ENCODE measurements at places on chromosomes 2 and 18.
A peak's percentile ranks its signal among the peaks of the same experiment; 100 is the strongest.

DNA sequence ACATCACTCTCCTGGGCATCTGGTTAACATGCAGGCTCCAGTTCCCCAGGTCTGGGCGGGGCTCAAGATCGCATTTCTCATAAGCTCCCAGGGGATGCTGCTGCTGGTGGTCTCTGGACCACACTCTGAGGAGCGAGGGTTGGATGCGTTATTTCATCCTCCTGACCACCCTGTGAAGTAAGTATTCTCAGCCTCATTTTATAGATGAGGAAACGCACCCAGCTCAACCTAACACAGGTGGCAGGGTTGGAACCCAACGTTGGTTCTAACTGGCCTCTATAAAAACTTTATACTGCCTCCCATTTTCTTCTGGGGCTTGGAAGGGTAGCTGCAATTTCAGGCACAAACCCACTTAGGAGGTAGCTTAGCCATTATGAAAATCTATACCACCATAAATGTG is 120.5 kb downstream of the FAM210A start:
- DNase-seq = no peak

DNA sequence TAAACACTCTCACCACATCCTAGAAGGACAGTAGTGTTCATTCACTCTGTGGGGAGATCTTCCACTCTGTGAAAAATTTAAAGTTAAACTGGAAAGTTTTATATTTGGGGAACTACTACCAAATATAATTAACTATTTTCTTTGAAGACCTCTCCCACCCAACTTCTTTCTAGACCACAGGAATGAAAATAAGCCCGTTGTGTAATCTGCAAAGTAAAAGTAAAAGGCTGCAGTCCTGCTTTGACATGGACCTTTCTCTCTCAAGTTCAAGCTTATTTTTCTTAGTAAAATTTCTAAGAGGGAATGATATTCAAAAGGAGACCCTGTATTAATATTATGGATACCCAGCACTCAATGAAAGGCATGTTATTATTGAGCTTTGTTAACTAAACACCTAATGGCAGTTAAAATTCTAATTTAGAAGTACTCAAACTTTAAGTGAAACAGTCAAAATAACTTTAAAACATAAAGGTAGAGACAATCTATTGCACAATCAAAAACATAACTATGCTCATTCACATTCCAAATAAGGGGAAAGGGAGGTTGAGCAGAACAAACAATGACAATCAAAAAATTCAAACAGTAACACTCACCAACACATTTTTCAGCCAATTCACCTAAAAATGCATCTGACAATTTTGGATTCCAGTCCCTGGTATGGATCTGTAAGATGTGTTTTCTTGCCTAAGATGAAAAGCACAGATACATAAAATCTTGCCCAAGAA is 98.5 kb downstream of the ATAD2B start:
- DNase-seq = no peak

- no peak for DNase-seq
Observed at GRCh38 chr2:9271691-9272090, 65.1 kb downstream of the ASAP2 start.

GRCh38 chr2:105328281-105329196 is 996 bp downstream of the TGFBRAP1 start:
- DNase-seq = no peak

DNA sequence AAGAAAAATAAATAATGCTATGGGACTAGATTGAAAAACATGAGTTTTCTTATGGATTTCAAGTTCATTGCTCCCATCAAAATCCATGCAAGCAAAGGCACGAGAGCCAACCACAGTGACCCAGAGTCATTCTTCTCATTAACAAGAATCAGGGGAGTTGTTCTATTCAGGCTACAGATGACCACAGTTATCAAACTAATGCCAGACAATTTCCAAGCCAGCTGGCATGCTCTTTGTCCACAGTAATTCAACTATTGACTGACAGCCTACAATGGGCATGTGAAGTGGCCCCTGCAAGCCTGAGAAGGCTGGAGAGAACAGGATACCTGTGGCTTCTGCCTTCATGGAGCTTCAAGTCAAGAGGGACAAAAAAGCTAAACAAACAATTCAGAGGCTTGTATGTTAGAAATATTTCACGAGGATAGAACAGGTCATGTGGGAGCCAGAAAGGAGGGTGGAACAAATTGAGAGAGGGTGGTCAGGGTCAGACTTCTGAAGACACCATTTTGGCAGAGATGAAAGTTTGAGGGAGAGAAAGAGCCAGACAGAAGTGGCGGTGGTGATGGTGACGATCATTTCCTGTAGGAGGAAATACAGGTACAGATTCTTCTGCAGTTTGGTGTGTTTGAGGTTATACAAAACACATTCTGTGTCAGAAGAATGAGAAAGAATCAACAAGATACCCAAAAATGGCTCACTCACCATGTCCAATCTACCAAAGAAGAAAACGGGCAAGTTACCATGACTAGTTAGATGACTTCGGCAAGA is 732.4 kb downstream of the RNF144A start:
- DNase-seq = no peak

DNA sequence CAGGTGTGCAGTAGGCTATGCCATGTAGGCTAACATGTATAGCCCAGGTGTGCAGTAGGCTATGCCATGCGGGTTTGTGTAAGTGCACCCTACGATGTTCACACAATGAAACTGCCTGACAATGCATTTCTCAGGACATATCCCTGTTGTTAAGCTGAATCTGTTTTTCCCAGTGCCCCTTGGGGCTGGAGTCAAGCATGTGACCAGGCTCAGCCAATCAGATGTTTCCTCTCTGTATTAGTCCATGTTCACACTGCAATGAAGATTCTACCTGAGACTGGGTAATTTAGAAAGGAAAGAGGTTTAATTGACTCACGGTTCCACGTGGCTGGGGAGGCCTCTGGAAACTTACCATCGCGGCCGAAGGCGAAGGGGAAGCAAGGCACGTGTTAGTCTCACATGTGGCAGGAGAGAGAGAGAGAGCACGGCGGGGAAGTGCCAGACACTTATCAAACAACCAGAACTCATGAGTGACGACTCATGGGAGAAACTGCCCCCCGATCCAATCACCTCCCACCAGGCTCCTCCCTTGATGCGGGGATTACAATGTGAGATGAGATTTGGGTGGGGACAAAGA is 24.2 kb downstream of the ITM2C start:
- DNase-seq = no peak

GRCh38 chr2:167783261-167784083 is 463.9 kb downstream of the STK39 start:
- DNase-seq = no peak

DNA sequence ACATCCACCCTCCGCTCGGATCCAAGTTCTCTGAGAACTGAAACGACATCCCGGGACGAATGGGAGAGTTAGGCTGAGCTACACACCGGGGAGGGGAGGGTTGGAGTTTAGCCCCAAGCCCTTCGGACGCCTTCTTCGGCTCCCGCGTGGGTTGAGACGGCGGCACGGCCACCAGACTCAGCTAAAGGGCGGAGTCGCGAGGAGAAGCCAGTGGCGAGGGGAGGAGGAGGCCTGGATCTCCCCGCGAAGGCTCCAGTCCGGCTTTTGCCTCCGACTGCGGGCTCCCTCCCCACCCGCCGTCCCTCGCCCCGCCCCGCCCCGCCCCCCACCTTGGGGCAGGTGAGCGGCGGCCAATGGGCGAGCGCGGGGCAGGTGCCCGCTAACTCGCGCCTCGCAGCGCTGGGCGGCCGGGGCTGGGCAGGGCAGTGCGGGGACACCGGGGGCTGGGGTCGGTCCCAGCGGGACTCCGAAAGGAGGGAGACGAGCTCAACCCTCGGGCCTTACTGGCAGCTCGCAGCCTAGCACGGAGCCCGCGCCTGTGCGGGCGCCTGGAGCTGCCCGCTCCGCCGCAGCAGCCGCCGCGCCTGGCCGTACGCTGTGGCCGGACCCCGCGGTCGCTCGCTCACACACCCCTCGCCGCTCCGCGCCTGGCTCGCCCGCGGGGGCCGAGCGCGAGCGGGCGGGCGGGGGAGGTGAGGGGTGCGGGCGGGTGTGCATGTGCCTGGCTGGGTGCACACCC is at the start of gene EMX1:
Gene EMX1, plus strand, starts transcription at position 382 of the 739 bp plus-strand sequence. Its CDS starts 334 bp downstream, at position 716.
- DNase-seq = no peak

DNA sequence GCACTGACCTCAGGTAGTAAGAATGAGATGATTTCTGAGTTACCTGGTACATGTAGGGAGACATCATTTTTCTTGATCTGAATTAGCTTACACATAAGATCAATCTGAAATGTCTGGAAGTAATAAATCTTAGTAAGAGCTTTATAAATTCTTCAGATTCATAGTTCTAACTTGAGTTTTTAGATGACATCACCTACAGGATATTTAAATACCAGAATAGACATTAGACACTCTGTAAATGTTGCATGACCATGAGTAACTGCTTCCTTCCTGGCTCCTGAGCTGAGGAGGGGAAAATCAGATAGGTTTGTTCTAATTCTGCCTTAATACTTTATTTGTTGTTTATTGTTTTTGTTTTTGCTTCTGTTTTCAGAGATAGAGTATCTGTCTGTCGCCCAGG is 181.8 kb downstream of the PHLPP1 start:
- no peak for DNase-seq

DNA sequence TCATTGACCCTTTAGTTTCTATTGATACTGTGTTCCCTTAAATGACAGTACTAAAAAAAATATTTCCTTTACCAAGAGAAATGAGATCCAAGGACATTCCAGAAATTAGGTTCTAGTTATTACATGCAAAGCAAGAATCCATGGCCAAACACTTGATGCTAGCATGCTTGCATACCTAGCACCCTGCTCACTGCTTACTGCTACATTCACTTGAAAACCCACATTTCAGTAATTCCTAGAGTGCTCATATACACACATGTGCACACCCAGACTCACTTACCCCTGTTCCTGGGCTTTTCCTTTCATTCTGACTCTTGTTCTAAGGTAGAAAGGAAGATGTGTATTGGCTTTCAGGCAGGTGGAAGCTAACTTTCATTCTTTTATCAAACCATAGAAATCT is 395.9 kb downstream of the THSD7B start:
- DNase-seq = no peak

GRCh38 chr18:30245766-30246455 is 796.6 kb downstream of the DSC3 start:
- DNase-seq = no peak

DNA sequence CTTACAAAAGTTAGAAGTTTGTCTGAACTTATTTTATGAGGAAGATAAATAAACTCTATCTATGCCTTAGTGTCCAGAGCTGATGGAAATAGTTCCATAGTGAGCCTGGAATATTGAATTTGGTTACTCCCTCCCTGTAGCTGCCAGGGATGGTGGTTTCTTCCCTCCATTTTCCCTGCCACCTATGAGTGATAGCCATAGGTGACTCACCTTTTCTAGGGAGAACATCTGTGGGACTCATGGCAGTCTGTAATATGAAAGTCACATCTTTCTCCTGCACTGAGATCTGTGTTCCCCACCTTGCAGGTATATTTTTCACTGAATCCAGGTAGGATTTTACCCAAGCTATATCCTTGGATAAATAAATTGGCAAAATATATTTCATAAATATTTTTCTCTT is 148.8 kb downstream of the TPGS2 start:
- no peak for DNase-seq

DNA sequence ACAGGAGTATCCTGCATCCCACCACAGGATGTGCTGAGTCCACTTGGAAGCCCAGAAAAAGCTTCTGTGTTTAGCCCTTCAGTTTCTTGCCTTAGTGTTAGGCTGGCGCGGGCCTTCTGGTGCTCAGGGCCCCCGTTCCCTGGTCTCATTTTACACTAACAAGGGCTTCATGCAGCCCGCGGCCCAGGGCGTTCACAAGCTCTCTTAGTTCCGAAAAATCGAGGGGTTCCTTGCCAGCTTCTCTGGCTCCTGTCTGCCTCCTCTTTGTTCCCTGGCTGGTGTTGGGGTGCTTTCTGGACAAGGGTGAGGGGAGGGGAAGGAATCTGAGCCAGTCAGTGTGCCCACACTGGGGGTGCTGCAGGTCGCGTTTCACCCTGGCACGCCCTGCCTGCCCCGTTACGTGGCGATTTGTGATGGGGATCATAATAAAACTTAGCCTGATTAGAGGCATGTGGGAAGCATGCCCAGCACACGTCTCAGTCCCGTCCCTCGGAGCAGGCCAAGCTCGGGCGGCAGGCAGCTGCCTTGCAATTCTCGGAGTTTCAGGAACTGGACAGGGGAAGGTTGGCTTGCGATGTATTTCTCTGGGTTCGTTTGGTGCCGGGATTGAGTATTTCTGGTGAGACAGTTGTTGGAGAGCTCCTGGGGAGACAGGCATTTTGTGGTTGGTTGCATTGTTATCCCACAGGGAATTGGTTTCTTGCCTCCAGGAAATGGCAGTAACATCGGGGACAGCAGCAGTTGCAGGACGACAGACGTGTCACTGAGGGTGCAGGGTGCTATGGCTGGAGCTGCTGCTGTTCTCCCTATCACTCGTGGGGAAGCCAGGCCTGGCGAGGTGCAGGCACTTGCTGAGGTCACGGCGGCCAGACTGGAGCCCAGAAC is 22.9 kb downstream of the SH3BP4 start:
- DNase-seq = no peak

GRCh38 chr18:31185186-31185950 is 22.7 kb upstream of the DSC1 start:
- no peak for DNase-seq

- DNase-seq = peak; percentile 35
Observed at GRCh38 chr2:163132850-163133249, 294.3 kb upstream of the KCNH7 start.

- DNase-seq = no peak
Observed at GRCh38 chr2:19659024-19659792, 242.6 kb downstream of the TTC32 start.

DNA sequence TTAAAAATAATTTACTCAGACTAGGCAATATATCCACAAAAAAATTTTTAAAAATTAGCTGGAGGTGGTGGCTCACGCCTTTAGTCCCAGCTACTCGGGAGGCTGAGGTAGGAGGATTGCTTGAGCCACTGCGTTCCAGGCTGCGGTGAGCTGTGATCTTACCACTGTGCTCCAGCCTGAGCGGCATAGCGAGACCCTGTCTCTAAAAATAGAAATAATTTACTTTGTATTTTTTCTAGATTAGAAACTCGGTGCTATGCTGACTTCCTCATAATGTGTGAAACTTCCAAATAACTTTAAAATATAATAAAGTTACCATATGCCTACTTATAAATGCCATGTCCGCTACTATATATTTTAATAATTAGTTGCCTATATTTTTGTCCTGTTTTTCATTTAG is 6.7 kb downstream of the PPIG start:
- DNase-seq = no peak

Measured in SK-N-MC (cell line).